ENCODE measurements at places on chromosomes 6 and 20.

GRCh38 chr6:116208056-116208785, 45.7 kb downstream of the TSPYL4 start:
- no peak for DNase-seq

DNA sequence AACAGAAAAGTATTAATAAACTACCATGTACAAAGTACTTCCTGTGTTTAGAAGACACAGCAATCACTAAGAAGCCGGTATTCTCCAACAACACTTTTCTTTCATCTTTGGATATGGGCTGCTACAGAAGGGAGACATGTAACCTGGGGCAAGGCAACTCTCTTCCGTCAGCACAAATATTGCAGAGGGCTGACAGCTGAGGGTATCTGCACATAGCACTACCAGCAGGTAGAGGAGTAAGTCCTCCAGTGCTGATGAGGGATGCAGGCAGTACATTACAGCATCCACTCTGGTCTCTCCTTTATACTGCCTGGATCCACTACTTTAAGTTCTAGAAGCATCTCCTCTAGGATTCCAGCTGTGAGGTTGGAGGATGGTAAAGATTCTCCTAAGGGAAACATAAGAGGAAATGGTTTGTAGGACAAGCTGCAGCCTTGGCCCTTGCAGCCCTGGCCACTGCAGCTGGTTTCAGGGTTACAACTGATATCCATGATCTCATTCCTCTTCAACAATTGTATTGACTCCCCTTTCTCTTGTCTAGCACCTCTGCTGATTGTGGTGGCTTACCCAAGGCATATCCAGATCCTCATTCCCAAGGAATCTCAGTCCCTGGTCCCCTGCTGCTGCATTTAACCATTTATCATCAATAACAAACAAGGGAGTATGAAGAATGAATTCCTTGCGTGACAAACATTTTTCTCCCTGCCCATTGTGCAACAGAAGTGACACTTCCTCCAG, 110.7 kb upstream of the ADGRF1 start:
- no peak for DNase-seq

GRCh38 chr6:49805246-49805645, 18.2 kb upstream of the PGK2 start:
- DNase-seq = no peak

- DNase-seq = no peak
These were observed 14.7 kb downstream of the SESN1 start for GRCh38 chr6:109079981-109080380.

- no peak for DNase-seq
These were observed 43.2 kb upstream of the GABRR1 start for GRCh38 chr6:89260310-89260709.

- DNase-seq = no peak
These were observed 23.2 kb downstream of the CTCFL start for GRCh38 chr20:57501461-57502335.
